ENCODE measurements at places on chromosomes 3 and 15.

DNA sequence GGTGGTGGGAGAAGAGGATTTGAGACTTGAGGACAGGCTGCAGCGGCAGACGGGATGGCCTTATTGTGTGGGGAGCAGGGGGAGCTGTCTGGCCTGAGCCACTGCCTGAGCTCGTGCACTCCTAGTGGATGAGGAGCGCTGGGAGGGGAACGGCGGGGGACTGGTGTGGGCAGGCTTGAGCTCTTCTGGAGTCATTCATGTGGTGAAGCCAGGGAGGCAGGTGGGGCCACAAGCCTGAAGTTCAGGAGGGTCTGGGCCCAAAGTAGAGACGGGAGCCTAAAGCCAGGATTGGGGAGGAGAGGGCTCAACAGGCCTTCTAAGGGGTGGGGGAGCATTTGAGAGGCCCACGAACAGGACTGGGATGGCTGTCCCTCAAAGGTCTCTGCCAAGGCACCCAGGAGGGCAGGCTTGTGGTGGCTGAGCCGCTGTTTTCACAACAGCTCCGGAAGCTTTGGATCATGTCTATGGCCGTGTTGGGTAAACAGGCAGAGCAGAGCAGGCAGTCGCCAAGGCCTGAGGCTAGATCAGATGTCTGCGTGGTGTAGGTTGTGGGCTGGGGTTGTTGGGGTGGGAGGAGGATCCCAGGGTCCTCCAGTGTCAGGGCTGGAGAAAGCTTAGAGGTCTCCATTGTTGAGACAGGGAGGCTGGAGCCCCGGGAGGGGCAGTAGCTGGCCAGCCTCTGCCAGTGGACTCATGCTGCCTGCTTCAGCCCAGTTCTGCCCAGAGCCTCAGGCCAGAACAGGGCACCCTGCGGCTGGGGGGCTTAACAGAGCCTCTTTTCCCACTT, 8.2 kb downstream of the PRKCD start:
- no peak for DNase-seq

DNA sequence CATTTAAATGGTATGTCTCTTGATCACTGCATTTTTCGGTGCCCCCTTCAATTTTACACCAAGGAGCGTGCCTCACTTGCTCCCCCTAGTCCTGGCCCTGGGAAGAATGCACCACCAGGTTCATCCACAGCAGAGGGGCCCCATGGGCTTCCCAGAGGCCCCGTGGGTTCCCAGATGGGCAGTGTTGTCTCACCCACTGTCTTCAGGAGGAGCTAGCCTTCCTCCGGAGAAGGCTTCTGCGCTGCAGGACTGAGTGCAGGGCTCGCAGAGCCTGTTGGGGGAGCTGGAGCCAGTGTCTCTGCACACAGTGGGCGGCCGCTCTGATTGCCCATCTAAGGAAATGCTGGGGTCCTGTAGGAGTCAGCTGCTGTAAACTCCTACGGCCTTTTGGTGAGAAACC, 45.9 kb downstream of the POLR2M start:
- DNase-seq: no peak

- no peak for DNase-seq
Measured at GRCh38 chr3:37520907-37521341, 340.8 kb upstream of the CTDSPL start.

- DNase-seq: no peak
Measured at GRCh38 chr15:71612869-71613268, 197.5 kb upstream of the NR2E3 start.

GRCh38 chr15:68697711-68698690, 119.2 kb downstream of the CORO2B start:
- no peak for DNase-seq

DNA sequence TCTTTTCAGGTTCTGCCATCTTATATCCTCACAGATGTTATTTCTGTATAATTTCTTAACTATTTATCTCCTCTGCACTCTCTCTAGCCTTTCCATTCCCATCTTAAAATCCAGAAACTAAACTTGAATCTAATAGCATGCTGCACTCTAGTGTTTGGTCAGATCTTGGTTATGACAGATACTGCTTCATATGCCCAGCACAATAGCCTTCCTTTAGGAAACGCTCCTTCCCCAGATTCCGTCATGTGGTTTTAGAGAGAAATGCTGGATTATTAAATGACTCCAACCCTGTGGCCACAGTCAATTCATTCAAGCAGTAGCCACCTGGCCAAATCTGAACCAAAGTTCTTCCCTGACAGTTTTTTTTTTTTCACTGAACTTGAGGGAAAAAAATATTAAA, 19.4 kb downstream of the RASGRP1 start:
- DNase-seq: no peak

DNA sequence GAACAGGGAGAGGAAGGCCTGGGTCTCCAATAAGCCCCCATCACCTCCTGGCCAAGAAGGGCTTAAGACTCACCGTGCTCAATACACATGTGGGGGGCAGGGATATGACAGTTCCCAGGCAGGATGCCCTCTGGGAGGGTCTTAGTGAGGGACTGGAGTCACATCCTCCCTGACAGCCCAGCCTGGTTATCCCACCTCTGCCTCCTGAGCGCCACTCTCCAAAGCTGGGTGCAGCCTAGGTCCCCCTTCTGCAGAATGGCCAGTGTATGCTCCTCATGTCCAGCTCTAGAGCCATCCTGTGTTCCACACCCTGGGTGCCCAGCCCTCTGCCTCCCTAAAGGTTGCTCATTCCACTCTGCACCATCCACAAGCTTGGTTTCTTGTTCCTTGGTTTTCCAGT, 1.2 kb upstream of the SHISA5 start:
- DNase-seq: no peak

GRCh38 chr3:171833789-171834460, 9.2 kb upstream of the TMEM212 start:
- peak; percentile 40 for DNase-seq

DNA sequence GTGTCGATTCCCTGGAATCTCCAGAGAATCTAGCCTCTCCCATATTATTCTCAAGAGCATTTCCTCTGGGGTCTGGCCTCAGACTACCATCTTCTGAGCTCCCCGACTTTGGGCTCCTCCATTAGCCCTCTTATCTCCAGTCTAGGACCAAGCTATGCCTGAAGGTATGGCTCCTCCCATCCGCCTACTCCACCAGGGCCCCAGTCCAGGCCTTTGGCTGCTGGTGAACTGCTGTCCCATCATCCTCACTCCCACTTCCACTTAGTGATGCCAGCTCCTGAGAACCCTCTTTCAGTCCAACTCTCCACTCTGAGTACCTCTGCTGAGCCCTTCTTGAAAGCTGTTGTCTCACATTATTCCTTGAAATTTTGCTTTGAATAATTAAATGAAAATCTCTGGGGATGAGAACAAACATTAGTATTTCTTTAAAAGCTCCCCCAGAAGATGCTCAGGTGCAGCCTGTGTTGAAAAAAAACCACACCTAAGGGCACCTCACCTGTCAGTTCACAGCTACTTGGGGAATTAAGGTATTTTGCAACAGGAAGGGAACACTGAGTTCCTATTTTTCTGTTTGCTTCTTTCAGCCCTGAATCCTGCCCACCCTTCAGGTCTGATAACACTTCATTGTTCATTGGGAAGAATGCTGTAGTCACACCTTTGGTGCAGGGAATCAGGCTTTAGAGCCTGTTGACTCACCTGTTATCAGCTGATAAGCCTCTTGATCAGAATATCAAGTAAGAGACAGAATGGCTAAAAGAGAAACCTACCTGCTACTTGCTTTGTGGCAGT, 9.5 kb downstream of the CLDN18 start:
- no peak for DNase-seq

Data from GM03348 (cell line).